HuH-7.5 (cell line): ENCODE measurements at places on chromosomes 7 and 10.
A peak's percentile ranks its signal among the peaks of the same experiment; 100 is the strongest.

DNA sequence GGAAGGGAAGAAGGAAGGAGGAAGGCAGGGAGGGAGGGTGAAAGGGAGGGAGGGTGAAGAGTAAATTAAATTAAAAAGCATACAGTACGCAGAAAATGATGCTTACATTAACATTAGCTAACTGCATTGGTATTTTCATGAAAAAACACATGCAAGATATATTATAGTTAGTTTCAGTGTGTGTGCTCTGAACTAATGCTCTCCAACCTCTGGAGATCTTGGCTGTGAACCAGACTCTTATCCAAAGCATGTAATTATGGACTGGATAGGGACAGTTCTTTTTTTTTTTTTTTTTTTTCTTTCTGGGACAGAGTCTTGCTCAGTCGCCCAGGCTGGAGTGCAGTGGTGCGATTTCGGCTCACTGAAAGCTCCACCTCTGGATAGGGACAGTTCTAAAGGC, 357.0 kb downstream of the FRMD4A start:
- no peak for DNase-seq

- DNase-seq: no peak
These were observed 206.6 kb downstream of the SKAP2 start for GRCh38 chr7:26657686-26658388.

DNA sequence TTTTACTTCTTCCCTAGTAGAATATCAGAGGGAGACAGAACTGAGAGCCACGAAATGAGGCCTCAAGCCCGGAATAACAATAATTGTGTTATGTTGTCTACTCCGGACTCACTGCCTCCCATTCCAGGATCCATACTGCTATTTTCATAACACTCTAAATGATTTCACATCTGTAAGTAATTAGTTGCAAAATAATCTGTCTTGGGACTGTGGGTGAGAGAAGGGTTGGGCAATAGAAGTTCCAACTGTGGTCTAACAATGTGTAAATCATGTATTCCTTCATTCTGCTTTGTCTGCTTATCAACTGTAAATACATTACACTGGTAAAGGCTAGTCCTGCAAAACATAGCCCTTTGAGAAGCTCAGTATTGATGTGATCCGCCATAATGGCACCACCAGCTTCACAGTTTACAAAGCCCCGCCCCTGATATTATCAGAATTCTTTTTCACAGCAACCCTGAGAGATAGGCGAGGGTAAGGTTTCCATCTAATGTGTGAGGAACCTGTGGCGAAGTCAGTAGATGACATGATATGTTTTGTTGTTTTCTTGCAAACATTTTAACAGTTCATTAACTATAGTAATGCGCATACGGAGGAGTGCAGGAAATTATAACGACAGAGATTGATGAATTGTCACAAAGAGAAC, 265.7 kb upstream of the BMPER start:
- no peak for DNase-seq

DNA sequence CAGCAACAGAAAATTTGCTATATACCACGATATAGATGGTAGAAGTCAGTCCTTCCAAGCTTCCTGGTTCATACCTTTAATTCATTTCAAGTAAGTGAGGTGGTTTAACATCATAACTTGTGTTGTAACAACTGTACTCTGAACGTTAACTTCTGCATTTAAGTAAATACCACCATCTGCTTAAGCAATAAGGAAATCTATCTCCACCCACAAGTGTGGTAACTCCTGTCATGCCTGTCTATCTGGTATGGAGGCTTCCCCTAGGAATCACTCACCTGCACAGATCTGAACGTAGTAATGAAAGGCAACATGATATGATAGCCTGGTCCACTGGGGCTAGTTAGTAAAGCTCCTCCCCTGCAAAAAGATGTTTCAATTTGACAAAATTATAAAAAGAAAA, 2.3 kb downstream of the ERLIN1 start:
- peak; percentile 20 for DNase-seq

- DNase-seq: no peak
These were observed 60.8 kb downstream of the XRCC2 start for GRCh38 chr7:152615031-152615741.

GRCh38 chr7:50317221-50317678, 12.7 kb downstream of the IKZF1 start:
- DNase-seq: no peak

DNA sequence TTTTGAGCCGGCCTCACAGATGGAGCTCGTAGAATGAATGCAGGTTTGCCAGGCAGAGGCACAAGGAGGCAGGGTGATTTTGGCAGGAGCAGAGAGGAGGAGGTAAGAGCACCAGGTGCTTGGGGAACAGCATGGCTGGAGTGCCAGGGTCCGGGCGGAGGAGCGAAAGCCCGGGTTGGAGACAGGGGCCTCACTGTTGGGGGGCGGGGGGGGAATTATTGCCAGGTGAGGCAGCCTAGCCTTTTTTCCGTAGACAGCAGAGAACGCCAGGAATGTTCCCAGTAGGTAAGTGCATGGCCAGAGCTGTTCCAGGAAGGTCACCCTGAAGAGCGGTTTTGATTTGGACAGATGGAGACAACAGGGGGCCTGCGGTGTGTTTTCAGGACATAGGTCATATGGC, 9.5 kb downstream of the SRRM3 start:
- no peak for DNase-seq

DNA sequence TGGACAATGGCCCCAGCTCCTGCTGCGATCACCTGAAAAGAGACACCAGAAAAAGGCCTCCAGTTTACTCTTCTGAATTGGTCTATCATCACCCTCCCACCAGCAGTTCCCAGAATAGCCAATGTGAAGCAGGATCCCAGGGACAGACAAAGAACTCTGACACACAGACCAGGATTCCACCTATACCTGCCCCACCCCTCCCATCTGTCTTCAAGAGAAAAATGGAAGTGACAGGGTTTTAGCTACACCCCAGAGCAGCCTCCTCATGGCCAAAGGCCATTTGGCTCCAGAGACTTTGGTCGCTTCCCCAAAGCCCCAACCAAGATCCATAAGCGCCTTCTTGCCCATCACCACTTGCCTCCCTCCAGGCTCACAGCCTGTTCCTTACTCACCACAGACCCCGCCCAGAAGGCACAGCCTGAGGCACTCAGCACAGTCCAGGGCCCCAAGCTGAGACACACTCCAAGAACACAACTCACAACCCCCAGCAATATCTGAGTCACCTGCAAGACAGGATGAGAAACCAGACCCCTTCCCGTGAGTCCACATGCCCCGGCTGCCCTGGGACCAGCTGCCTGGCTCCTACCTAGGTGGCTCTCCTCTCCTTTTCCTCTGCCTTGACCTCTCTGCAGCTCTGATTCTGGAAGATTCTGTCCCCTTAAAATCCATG, 6.5 kb downstream of the TMEM176B start:
- DNase-seq: no peak

- no peak for DNase-seq
These were observed 1197.7 kb upstream of the LRRN3 start for GRCh38 chr7:109893231-109893630.

DNA sequence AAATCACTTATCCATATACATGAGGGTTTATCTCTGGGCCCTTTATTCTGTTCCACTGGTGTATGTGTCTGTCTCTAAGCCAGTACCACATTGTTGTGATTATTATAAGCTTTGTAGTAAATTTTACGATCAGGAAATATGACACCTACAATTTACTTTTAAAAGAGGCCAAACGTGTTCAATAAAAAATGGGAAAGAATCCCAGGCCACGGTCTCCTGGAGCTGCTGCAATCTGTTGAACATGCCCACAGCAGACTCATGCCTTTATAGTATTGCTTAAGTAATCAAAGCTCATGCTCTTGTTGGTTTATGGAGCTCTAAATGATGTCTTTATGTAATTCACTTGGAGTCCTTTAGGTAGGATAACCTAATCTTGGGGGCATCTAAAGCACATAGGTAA, 273.0 kb downstream of the ZMYND11 start:
- no peak for DNase-seq

- no peak for DNase-seq
These were observed 340.1 kb upstream of the CHRM2 start for GRCh38 chr7:136528329-136528728.

- DNase-seq: no peak
These were observed 191.1 kb upstream of the GRB10 start for GRCh38 chr7:50973814-50974213.

DNA sequence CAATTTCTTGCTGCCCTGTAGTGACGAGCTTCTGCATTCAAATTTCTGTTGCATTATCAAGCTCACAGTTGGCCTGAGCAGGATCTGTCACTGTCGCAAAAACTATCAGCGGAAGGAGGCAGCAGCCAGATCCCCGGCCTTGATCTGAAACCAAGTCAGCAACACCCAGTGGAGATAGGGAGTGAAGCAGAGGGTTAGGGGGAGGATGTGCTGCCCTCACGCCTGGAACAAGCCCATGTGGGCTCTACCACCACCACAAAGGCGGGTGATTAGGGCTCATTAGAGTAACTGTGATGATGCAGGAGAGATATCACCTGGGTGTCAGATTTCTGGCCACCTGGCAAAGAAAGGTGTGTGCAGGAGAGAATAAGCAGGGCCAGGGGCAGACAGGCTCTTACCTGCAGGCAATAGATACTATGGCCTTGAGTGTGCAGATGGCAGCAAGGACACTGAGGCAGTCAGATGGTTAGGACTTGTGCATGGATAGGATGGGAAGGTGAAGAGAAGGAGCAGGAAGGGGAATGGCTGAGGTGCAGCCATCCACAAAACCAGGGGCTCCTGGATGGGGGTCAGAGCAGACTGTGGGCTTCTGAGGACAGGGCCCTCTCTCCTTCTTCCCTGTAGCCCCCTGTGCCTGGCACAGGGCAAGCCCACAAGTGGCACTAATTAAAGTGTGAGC, 417.3 kb downstream of the RPS24 start:
- DNase-seq: no peak

GRCh38 chr10:49187044-49187484, 1.1 kb downstream of the TMEM273 start:
- DNase-seq: no peak

DNA sequence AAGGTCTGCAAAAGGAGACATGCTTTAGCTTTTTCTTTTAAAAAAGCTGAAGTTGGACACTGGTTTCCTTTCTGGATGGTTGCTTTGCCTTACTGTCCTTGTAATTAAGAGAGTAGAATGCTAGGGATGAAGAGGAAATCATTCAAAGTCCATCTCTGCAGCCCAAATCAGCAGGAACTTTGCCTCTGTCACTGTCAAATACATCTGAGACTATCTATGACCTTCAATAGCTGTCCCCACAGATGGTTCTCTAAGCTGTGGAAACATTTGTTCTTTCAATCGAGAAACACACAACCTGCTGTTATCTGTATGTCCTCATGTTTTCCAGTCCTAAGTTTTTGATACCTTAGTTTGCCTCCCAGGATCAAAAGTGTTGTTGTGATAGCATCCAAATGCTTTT, 117.5 kb downstream of the SORBS1 start:
- DNase-seq: no peak

GRCh38 chr7:106279425-106280197, 5.2 kb downstream of the NAMPT start:
- no peak for DNase-seq

GRCh38 chr7:130444234-130444633, 3.4 kb upstream of the CEP41 start:
- DNase-seq: no peak

DNA sequence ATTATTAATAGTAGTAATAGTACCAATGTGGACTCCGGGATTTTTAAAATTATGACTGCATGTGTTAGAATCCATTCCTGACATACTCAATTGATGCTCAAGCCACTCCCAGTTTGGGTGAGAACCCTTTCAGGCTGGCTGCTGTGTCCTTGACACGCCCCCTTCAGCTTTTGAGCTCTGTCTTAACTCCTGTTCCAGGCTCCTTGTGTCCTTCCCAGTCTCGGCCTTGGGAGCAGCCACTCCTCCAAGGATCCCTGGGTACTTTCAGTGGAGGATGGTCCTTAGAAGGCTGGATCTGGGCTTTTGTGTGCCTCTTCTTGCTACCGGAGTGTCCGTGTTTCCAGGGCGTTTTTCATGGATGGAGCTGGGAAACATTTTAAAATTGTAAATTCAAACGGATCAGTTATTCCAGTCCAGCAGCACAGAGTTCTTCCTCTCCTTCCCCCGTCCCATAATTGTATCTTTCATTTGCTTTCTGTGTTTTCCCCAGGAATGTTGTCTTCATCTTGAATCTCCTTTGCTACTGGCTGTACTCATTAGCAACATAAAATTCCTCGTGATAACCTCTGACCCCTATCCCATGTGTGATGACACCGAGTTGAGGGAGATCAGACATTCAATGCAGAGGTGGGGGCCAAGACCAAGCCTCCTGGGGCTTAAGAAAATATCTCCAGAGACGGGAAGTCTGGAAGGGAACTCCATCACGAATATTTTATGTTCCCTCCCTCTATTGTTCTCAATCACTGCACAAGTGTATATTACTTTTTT, 40.0 kb upstream of the PFKFB3 start:
- no peak for DNase-seq

- DNase-seq: no peak
These were observed 150.3 kb upstream of the HABP2 start for GRCh38 chr10:113402602-113403001.

- peak; percentile 27 for DNase-seq
These were observed 36.3 kb downstream of the JAZF1 start for GRCh38 chr7:28144266-28144665.

GRCh38 chr7:40015790-40016296, 65.8 kb downstream of the CDK13 start:
- peak; percentile 23 for DNase-seq

DNA sequence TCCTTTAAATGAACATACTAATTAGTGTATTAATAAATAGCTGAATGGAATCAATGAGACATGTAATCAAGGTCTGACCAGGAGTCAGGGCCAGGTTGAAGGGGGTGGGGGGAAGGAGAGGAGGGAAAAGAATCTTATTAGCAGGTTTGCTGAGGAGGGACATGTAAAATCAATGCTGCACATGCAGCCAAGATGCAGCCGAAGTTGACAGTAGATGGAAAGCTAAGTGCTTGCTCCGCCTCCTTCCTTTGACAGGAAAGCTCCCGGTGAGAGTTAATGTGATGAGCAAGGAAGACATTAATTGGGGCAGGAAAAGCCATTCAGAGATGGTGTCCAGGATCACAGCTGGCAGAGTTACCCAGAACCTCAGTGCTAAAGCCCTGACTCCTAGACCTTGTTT, 24.4 kb downstream of the PLXNA4 start:
- no peak for DNase-seq

DNA sequence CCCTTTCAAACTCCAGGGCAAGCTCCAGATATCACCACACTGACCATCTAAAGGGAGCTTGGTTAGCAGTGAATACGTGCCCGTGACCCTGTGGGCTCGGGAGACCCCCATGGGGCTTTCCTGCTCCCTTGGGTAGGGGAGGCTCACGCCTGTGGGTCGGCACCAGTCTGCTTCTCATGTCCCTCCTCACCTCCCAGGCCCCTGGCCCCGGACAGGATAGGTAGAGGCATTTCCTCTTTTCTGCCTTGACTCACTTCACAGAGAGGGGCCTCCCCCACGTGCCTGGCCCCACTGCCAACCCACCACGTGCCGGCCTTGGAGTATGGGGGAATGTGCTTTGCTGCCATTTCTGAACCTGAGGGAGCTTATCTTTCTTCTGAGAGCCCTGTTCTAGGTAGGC, 131.3 kb upstream of the FAM20C start:
- DNase-seq: no peak

DNA sequence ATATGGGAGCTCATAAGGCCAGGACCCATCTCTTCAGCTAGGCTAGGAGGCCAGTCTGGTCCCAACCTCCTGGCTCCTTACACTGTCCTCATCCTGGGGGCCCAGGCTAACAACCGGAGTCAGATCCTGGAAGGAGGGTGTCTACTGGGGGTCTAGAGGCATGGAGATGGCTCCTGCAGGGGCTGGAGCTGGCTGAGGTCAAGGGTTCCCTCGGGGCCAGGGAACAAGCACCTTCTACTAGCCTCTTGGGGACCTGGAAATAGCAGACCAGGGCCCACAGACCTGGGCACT, 37.2 kb downstream of the CLRN3 start:
- DNase-seq: no peak

- no peak for DNase-seq
These were observed 659.8 kb upstream of the FOXK1 start for GRCh38 chr7:4022265-4022664.
